ENCODE measurements at places on chromosomes 16 and 17.

GRCh38 chr16:86011532-86011931 lies 112.6 kb downstream of the IRF8 start:
- DNase-seq: no peak

DNA sequence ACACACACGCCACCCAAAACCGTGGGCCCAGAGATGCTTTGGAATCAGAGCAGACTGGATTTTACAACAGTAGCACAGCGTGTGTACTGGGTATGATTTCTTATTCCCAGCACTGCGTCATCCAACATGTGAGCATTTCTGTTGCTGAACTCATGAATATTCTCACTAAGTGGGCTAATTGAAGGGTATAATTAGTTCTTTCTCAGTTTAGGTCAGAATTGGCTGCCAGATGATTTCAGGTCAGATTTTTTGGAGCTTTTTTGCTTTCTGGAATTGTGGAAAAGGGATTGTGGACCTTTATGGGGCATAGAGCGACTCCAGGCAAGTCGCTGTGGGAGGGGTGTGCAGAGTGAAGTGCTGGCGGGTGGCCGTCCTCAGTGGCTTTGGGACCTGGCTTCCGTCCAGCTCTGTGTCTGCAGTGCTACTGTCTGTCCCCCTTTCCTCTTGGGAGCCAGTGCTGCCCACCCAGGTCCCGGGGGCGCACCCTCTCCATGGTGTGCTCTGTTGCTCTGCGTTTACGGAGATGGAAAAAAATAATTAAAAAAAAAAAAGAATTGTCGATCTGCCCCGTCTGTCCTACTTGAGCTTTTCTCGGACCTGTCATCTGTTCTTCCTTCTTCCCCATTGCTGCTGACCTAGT lies 25.0 kb downstream of the FOXK2 start:
- DNase-seq: no peak

DNA sequence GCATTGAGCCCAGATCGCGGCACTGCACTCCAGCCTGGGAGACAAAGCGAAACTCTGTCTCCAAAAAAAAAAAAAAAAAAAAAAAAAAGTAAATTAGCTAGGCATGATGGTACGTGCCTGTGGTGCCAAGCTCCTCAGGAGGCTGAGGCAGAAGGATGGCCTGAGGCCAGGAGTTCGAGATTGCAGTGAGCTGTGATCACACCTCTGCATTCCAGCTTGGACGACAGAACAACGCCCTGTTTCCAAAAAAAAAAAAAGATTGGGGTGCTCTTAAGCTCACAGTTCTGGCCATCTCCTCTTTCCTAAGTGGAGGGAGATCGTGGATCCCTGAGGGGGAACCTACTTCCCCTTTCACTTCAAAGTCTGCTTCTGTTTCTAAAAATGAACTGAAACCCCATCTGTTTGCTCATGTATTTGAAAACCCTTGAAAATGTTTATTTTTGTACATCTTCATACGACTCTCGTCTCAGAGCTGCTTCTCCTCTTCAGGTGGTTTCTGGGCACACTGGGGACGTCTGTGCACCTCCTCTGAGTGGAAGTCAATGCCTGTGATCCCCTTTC lies 138.8 kb downstream of the PRKCA start:
- no peak for DNase-seq

- DNase-seq: no peak
These were observed 49.2 kb upstream of the EMP2 start for GRCh38 chr16:10629592-10629963.

DNA sequence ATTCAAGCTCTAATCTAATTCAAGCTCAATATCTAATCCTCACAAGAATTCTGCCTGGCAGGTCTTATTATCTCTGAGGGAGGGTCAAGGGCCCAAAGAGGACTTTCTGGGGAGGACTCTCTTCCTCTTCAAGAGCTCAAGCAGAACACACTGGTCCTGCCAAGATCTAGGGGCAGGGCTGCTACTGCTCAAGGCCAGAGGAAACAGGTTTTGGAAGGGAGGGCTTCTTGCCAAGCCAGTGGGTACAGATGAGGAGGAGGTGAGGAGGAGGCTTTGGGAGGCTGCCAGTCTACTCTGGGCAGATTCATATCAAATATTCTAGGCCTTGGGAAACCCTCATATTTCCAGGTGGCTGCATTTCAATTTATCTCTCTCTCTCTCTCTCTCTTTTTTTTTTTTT lies 51.8 kb upstream of the IL34 start:
- DNase-seq: no peak

DNA sequence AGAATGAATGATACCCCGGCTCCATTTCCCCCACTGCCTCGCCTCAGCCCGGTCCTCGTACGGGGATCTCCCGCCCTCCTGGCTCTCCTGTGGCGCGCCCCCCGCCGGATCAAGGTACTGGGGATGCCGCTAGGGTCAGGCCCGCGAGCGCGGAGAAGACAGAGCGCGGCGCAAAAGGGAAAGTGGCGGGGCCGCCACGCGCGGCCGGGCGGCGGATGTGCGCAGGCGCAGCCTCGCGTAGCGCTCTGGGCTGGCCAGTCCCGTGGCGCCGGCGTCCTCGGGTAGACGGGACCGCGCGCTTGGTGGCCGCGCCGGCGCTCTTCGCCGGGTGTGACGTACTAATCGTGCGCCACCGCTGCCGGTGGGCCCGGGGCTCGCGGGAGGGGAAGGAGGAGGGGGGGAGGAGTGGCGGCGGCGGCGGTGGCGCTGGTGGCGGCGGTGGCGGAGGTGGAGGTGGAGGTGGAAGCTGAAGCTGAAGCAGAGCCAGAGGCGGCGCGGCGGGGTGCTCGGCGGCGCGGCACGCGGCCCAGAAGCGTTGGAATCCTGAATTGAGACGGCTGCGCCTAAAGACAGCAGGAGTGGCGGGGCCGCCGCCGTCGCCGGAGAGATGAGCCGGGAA lies at the start of gene SENP3:
Gene SENP3, plus strand, starts transcription at position 331 of the 619 bp plus-strand sequence. CDS start 1,158 bp downstream, outside the sequence.
- peak; percentile 93 for DNase-seq

DNA sequence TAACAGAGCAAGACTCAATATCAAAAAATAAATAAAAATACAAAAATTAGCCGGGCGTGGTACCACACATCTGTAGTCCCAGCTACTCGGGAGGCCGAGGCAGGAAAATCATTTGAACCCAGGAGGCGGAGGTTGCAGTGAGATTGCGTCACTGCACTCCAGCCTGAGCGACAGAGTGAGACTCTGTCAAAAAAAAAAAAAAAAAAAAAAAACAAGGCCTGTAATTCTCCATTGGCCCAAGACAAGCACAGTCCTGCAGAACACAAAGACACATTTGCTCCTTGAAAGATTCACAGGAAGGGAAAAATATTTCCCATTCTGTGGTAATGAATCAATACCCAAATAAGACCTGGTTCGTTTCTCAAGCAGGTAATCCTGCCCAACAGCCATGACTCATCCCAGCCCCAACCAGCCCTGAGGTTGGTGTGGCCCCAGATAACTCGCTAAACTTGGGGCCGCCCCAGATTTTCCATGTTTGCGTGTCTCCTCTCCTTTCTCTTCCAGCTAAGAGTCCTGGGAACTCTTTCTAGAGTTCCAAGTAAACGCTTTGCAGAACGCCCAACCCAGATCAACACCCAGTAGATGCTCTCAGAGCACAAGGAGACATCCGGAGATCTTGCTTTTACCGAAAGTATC lies 40.3 kb upstream of the SNN start:
- no peak for DNase-seq

DNA sequence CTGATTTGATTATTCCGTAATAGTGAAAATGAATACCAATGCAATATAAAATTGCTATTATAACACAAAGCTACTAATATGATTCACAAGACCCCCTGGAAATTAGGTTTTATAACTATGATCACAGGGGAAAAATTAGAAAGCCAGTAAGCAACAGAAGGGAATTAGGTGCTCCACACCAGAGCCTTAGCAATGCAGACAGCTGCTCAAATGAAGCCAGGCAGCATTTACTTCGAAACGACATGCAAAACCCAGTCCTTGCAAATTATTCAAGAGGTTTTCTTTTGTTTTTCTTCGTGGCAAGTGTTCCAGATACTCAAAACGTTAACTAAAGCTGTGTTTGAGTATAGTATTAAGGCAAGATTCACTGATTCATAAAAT lies 47.9 kb downstream of the TOX3 start:
- no peak for DNase-seq

GRCh38 chr17:32863559-32863958 lies 13.4 kb downstream of the MYO1D start:
- DNase-seq: no peak

GRCh38 chr16:14658063-14658462 lies 25.3 kb downstream of the BFAR start:
- no peak for DNase-seq

DNA sequence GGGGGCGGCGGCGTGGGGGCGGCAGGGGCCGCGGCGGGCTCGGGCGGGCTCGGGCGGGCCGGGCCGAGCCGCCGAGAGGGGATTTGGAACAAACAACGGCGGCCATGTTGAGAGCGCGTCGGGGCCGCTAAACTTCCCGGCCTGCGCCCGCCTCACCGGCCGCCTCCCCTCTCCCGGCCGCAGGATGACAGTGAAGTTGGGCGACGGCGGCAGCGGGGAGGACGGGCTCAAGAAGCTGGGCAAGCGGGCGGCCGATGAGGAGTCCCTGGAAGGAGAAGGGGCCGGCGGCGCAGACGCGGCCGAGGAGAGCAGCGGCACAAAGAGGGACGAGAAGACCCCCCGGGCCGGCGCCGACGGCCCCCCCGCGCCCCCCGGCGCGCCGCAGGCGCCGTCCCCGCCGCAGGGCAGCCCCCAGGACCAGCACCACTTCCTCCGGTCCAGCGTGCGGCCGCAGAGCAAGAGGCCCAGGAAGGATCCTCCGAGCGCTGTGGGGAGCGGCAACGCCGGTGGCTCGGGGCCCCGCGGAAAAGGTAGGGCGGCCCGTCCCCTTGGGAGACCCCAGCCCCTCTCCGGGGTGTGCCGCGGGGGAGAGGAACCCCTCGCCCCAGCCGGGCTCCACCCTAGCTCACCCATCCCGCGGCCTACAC lies 2.4 kb downstream of the CRAMP1 start:
- DNase-seq: peak; percentile 10

GRCh38 chr17:64385187-64386083 lies 5.2 kb downstream of the PECAM1 start:
- peak; percentile 73 for DNase-seq

- DNase-seq: no peak
These were observed 1.2 kb upstream of the FDXR start for GRCh38 chr17:74873874-74874614.

- DNase-seq: no peak
These were observed 251.6 kb downstream of the C16orf95 start for GRCh38 chr16:87065446-87066132.

DNA sequence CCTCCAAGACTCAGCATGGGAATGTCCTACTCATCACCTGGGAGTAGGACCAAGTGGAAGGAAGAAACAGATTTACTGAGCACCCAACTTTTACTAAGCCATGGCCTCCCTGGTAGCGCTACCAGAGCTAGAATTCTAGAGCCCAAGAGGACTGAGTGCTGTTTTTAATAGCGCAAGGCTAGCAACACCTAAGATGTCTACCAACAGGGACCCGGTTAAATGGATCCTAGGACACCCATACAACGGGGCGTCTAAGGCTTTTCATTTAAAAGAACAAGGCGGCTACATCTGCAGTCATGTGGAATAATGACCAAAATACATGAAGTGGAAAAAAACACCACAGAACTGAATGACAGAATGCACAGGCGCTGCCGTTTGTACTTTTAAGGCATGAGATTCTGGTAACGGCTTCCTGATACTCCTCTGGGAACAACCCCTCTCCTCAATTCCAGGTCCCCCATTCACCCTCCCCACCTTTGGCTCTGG lies 5.1 kb downstream of the GGA2 start:
- DNase-seq: no peak

- DNase-seq: no peak
These were observed 24.9 kb downstream of the CDRT15 start for GRCh38 chr17:14211801-14212200.

DNA sequence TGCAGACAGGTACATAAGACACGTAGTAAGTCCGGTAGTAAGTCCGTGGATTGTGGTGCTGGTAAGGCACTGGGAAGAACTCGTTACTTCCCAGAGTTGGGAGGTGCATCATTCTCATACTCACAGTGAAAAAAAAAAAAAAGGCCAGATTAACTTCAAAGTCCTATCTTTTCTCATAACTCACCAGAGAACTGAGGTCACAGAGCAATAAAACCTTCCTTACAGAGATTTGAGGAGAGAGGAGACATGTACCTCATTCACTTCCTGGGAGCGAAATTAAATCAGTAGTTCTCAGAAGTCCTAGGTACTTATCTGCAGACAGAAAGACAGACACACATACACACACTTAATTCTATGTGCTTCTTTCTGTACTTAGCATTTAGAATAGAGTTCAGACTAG lies 22.5 kb downstream of the MPHOSPH6 start:
- no peak for DNase-seq

- DNase-seq: no peak
These were observed 53.0 kb downstream of the IRX3 start for GRCh38 chr16:54233615-54234014.

- peak; percentile 10 for DNase-seq
These were observed 2.6 kb downstream of the PMP22 start for GRCh38 chr17:15262291-15263205.

- DNase-seq: no peak
These were observed 17.7 kb downstream of the NLRC5 start for GRCh38 chr16:57007050-57007449.

- DNase-seq: no peak
These were observed 25.1 kb downstream of the MINK1 start for GRCh38 chr17:4858068-4858881.

- no peak for DNase-seq
These were observed 243.5 kb downstream of the XYLT1 start for GRCh38 chr16:17227278-17227677.

GRCh38 chr16:48942996-48943395 lies 333.0 kb upstream of the N4BP1 start:
- DNase-seq: no peak

- DNase-seq: no peak
These were observed 21.1 kb downstream of the KCTD19 start for GRCh38 chr16:67305216-67306071.

- DNase-seq: no peak
These were observed 15.4 kb upstream of the HELZ start for GRCh38 chr17:67260170-67260987.

- DNase-seq: peak; percentile 38
These were observed 3.4 kb downstream of the NOD2 start for GRCh38 chr16:50696575-50697420.

GRCh38 chr16:55625843-55626242 lies 29.9 kb upstream of the SLC6A2 start:
- no peak for DNase-seq

GRCh38 chr16:81831722-81832126 lies 52.6 kb downstream of the PLCG2 start:
- peak; percentile 48 for DNase-seq

GRCh38 chr16:57512296-57513001 lies 23.9 kb downstream of the CCDC102A start:
- no peak for DNase-seq

- DNase-seq: no peak
These were observed 26.7 kb downstream of the CCL4 start for GRCh38 chr17:36130346-36130745.
